ENCODE measurements at places on chromosomes 6 and 20.

GRCh38 chr20:64041040-64041780 is 5.2 kb downstream of the C20orf204 start:
- DNase-seq, result no peak

- DNase-seq, result no peak
Measured at GRCh38 chr6:116381000-116381399, 10.3 kb downstream of the DSE start.

DNA sequence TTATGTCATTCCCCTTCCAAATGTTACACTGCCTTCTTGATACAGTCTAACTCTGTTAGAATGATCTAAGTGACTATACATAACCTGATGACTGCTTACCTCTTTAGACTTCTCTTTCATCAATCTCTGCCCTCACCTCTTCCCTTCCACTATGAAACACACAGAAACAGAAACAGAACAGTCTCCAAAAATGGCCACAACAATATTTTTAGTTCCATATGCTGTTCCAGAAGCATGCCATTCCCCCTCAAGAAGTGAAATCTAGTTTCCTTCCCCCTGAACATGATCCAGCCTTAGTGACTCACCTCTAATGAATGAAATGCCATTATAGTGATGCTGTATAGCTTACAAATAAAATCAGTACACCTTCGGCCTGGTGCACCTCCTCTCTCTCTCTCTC is 229.3 kb upstream of the TENT5A start:
- DNase-seq, result no peak

DNA sequence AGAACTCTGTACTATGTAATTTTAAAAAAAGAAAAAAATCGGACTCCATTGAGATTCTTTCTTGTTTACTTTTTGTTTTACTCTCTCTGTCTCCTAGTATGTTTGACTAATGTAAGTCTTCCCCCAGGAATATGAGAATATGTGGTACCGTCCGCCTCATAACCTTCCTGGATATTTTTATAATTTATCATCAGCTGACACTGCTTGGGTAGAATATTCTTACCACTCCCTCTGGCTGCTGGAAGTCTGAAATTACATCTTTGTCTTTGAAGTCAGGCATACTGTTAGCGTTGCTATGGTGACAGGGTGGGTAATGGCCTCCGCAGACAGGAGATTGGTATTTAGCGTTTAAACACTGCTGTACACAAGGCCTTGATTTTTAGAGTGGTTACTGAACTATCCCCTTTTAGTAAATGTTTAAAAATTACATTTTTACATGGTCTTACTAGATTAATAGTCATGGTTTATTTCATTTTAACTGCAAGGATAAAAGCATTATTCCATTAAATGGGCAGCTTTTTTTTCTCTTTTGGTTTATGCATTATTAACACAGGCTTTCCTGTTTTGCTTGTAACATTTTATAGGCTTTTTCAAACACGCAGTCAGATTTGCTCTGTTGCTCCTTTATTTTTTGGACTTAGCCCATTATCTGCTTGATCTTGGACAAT is 176.4 kb downstream of the ARID1B start:
- peak; percentile 23 for DNase-seq
